ENCODE measurements at places on chromosomes 3 and 15.
A peak's percentile ranks its signal among the peaks of the same experiment; 100 is the strongest.

GRCh38 chr3:78926523-78926922 lies 841.3 kb downstream of the ROBO1 start:
- no peak for DNase-seq

DNA sequence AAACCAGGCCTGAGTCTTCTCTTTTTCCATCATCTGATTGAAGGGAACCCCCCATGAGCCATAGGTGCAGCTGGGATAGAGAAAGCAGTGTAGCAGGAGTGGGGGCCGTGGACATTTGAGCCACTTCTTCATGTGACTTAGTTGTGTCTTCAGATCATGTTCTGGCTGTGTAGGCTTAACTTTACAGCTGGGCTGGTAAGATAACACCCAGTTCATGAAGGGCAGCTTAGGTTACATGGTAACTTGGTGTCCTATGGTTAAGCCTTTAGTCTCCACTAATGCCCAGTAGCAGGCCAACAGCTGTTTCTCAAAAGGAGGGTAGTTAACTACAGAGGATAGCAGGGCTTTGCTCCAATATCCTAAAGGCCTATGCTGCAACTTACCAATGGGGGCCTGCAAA lies 11.4 kb upstream of the SNRPN start:
- no peak for DNase-seq

DNA sequence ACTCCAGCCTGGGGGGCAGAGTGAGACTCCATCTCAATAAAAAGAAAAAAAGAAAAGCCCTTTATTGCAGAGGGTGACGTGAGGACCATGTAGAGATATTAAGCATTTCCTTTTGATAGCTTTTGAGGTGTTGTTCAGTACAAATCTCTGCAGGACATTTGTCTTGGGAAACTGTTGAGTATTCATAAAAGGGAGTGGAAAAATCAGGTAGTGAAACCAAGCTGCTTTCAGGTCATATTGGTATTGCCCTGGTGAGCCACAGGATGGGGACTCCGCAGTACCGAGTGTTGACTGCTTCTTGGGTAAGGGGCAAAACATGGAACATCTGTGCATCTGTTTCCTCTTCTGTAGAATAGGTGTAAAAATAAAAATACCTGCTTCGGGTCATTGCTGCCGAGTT lies 9.9 kb downstream of the ITPR1 start:
- no peak for DNase-seq

DNA sequence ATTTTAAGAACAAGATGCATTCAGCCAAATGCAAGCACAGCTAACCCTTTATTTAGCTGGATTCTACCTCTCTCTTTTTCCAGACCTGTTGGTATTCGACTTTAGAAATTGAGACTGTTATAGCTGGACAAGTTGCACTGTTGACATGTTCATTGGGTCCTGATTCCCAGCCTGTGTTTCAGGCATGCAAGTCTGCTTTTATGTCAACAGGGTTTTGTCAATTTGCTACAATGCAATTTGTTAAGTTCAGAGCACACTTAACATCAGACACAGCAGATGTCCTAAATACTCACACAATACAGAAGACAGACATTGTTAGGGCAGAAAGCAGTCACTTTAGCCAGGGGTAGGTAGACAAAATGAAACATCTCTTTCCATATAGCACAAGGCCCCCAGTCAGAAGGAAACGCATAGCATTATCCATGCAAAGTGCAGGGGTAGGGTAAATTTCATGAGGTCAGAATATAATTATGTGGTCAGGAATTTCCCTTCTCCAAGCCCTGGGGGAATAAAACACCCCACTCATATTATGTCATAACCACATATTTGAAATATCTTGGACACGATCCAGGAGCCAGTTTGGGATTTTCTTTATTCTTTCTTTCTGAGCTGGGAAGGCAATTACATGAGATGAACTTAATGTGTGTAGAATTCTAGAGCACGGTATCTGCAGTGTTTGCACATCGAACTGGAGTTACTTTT lies 504.1 kb downstream of the NTRK3 start:
- DNase-seq, result no peak

DNA sequence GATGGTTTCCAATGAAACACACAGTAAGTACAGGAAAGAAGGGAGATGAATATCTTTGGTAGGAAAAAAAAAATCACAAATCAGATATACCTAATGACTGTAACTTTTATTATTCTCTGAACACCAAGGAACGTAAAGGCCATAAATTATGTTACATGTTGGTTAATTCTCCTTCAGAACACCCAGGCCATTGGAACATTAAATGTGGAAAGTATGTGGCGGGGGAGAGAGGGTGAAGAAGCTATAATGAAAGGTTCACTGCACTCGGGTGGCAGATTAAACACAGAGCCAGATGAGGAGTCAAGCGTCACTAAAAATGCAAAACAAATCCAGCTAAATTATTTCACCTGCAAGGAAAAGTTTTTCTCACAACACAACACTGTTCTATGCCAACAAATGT lies 193.8 kb downstream of the FHIT start:
- DNase-seq, result no peak

- no peak for DNase-seq
These were observed 14.0 kb downstream of the KLF13 start for GRCh38 chr15:31340592-31340991.

DNA sequence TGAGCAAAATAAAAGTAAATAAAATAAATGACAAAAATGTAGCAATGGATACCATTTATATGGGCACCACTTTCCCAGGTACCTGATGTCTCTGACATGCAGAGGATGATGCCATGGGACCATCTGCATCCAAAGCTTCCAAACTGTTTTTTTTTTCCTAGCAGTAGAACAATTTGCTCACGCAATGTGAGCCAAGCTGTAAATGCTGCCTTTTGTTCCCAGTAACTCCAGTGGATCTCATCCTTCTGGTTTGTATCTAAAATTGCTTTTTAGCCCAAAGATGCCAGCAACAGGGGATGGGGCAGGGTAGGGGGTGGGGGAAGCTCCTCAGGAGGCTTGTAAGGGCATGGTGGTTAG lies 32.7 kb downstream of the SLC12A8 start:
- DNase-seq, result no peak

DNA sequence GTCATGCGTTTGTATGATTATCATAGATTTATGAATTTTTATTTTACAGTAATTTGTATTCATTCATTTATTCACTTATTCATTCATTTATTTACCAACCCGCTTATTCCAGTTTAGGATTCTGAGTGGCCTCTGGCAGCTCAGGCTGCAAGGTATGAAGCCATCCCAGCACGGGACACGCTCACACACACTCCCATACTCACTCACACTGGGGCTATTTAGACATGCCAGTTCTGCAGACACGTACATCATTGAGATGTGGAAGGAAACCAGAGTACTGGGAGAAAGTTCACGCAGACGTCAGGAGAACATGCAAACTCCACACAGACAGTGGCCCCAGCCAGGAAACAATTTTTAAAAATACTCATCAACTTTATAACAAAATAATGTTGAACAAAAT lies 5.1 kb downstream of the CDIN1 start:
- DNase-seq, result no peak

GRCh38 chr3:194235160-194235559 lies 99.2 kb downstream of the HES1 start:
- DNase-seq, result no peak

DNA sequence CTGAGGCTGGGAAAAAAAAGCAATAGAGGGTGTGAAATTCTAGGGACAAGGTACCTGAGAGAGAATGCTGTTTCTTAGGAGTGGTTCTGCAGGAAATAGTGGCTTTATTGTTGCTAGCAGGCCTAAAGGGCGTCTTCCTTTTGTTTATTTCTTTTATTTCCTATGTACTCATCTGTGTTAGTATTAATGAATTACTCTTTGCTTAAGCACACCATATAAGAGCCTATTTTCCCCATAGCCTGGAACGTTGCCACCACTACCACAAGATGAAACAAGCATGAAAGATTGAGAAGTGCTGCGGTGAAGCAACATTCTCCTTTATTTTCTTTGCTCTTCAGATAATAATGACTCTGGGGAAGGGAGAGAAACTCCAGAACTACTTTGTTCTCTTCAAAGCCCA lies 21.3 kb upstream of the GOLIM4 start:
- no peak for DNase-seq

GRCh38 chr3:64354221-64354620 lies 129.0 kb upstream of the PRICKLE2 start:
- no peak for DNase-seq

DNA sequence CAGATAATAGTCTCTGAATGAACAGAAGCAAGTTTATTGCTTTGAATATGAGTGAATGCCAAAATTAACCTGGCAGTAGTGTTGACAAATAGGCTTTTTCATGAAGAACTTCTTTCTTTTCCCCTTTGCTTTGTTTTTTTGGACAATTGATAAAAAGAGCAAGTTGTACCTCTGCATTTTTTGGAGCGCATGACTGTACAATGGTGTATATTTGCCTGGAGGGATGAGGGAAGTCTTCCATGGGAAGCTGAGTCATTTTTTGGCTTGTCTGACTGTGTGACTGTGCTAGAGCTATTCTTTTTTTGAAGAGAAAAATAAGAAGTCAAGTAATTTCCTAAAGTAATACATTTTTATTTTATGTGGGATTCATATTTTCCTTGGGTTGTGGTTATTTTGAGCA lies 186.9 kb downstream of the KLHL25 start:
- no peak for DNase-seq

DNA sequence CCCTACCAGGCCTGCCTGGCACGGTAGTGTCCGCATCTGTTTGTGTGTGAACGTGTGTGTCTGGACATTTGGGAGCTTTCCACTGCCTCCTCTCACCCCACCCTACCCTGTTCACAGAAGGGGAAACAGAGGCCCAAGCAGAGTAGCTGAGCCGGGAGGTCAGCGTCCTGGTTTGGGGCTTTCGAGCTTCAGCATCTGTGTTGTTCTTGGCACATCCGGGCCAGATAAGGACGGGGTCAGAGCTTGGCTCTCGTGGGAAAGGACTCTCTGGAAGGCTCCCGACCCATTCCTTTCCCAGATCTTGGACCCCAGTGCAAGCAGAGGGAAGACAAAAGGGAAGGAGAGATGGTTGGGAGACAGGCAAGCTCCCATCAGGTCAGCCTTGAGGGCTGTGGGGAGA lies 6.3 kb upstream of the PTH1R start:
- DNase-seq, result no peak

GRCh38 chr15:25947323-25948314 lies 84.5 kb upstream of the ATP10A start:
- no peak for DNase-seq

GRCh38 chr15:41115652-41116115 lies 396 bp downstream of the INO80 start:
- DNase-seq, result peak; percentile 78

GRCh38 chr3:123380261-123380660 lies 68.6 kb downstream of the ADCY5 start:
- DNase-seq, result no peak

GRCh38 chr3:27713435-27714145 lies 8.5 kb downstream of the EOMES start:
- DNase-seq, result no peak

- peak; percentile 29 for DNase-seq
These were observed 182.7 kb upstream of the GADL1 start for GRCh38 chr3:31077021-31077601.

- no peak for DNase-seq
These were observed 221.6 kb downstream of the TBC1D2B start for GRCh38 chr15:77855871-77856270.

DNA sequence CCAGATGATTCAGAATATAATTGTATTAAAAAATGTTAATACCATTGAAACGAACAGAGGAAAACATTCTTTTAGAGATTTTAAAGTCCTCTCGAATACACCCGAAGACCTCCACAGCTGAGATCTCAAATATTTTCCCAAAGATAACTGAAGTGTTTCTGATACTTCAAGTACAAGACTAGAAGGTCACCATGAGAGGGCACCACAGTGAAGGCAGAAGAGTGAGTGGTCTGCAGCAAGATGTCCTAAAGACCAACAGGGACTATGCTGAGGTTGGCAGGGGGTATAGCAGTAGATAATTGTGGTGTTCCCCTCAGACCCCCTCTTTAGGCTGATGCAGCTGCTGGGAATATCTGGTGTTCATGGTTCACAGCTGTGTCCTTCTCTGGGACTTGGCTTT lies 156.5 kb downstream of the PDCD6IP start:
- no peak for DNase-seq

- DNase-seq, result no peak
These were observed 10.1 kb upstream of the RBM5 start for GRCh38 chr3:50078622-50079021.

DNA sequence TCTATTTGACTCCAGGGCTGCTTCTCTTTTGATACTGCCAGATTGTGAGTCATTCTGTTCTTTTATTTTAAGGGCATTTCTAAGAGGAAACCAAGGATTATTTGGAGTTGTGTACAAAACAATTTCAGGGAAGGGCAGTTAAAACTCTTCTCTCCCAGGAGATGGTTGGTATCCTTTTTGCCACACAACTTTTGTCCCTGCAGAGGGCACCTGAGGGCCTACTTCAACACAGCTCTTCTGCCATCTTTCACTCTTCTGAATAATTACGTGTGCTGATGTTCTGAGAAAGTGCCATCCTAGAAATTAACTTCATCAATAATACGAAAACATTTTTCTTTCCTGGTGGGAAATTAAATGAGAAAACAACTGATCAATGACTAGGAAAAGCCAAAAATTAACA lies 75.7 kb upstream of the GADL1 start:
- no peak for DNase-seq

DNA sequence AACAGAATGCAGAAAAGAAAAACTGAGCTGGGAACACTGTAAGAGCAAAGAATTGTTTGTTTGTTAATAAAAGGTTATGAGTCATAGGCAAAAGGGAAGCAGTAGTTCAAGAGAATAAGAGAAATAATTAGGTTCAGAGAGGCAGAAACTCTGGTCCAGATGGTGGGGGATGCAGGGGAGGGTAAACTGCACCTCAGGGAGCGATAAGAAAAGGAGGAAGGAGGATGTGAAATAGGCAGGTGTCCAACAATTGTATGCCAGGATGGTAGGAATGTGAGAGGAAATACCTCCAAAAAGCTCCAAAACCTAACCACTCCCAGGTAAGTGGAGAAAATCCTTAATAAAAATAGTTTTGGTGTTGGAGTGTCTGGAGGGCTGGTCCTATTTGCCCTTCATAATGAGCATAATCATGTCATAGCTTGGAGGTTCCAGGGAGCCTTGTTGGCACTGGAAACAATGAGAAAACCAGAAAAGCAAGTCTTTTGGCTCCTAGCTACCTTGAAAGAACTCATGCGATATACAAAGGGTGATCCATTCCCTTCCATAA lies 405.4 kb upstream of the TBL1XR1 start:
- no peak for DNase-seq

GRCh38 chr15:85047271-85047948 lies 65.8 kb downstream of the PDE8A start:
- DNase-seq, result no peak

- no peak for DNase-seq
These were observed 15.4 kb upstream of the MUC20 start for GRCh38 chr3:195705081-195705991.

- DNase-seq, result no peak
These were observed 78.7 kb upstream of the ETV5 start for GRCh38 chr3:186187401-186188275.

GRCh38 chr3:13282986-13283876 lies 136.9 kb downstream of the NUP210 start:
- no peak for DNase-seq
